Peyer's patch (tissue), 4 donors: ENCODE measurements at places on chromosomes 6 and 20.

GRCh38 chr6:70520575-70520974, 46.2 kb upstream of the SDHAF4 start:
- no peaks in the 10 kb centered on the region for H3K27me3 ChIP-seq
- H3K27ac ChIP-seq, result no peak overlapping the region
- DNase-seq, result no peak

GRCh38 chr6:109449795-109450673, 5.5 kb downstream of the MICAL1 start:
- H3K36me3 ChIP-seq, result peaks cover 55% of the 10 kb centered on the region
- H3K4me3 ChIP-seq, result no peak overlapping the region
- peaks cover 22% of the 10 kb centered on the region for H3K4me1 ChIP-seq
- peak; percentile 50 for DNase-seq
- H3K27me3 ChIP-seq, result no peaks in the 10 kb centered on the region

GRCh38 chr6:152642578-152643375, 5.6 kb upstream of the SYNE1 start:
- no peak overlapping the region for H3K4me3 ChIP-seq
- H3K27me3 ChIP-seq, result no peaks in the 10 kb centered on the region
- DNase-seq, result no peak
- no peaks in the 10 kb centered on the region for H3K4me1 ChIP-seq
- H3K27ac ChIP-seq, result no peak overlapping the region

- H3K36me3 ChIP-seq, result no peaks in the 10 kb centered on the region
- DNase-seq, result no peak
- no peak overlapping the region for H3K27ac ChIP-seq
Observed at GRCh38 chr6:68774843-68775242, 139.8 kb downstream of the ADGRB3 start.

DNA sequence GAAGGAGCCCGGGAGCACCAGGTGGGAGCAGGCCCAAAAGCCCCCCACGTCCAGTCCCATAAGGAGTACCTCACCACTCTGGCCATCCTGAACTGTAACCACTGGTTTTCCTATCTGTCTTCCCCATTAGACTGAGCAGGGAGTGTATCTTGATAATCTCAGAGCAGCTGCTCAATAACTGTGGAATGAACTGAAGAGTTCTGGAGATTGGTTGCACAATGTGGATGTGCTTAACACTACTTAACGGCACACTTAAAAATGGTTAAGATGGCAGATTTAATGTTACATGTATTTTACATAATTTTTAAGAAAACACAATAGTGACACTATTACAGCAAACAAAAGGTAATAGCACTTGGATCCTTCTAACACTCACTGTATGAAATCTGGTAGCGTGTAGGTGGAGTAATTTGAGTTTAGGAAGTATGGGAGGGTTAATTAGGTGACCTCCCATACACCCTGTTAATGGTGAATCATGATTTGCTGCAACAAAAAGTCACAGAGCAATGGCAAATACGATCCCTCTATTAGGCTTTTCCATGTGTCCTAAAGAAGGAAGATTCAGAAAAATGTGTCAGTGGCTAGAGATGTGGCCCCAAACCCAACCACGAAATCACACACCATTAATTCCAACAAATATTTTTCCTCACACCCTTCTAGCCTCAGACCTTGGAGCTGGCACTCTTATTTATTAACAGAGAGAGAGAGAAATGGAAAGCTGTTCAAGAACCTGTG, 18.4 kb downstream of the TRAM2 start:
- H3K4me1 ChIP-seq, result no peaks in the 10 kb centered on the region
- H3K4me3 ChIP-seq, result no peak overlapping the region
- DNase-seq, result no peak
- H3K27me3 ChIP-seq, result no peaks in the 10 kb centered on the region
- H3K27ac ChIP-seq, result peak overlapping the region; percentile 49
- no peaks in the 10 kb centered on the region for H3K36me3 ChIP-seq

- H3K27ac ChIP-seq, result no peak overlapping the region
- H3K27me3 ChIP-seq, result no peaks in the 10 kb centered on the region
- no peak for DNase-seq
- no peak overlapping the region for H3K4me3 ChIP-seq
Observed at GRCh38 chr6:142367061-142367460, 65.3 kb downstream of the ADGRG6 start.

GRCh38 chr20:24436160-24436559, 33.3 kb upstream of the SYNDIG1 start:
- no peak for DNase-seq
- H3K36me3 ChIP-seq, result no peaks in the 10 kb centered on the region
- H3K27me3 ChIP-seq, result no peaks in the 10 kb centered on the region
- H3K27ac ChIP-seq, result no peak overlapping the region
- H3K4me1 ChIP-seq, result no peaks in the 10 kb centered on the region

DNA sequence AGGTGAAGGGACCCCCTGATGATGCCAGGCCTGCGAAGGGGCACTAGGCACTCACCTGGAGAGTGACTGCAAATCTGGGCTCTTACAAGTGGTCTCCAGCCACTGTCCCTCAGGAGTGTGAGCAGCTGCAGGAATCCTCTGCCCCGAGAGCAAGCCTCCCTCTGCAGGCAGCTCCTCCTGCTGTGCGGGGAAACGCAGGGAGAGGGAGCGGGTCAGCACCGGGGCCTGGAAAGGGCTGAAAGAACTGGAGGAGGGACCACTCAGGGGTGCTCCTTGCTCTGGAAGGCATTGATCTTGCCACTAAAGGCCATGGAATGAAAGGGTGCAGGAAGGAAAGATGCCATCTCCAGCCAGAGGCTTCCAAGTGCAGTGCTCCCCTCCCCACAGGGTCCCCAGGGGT, 168.0 kb downstream of the CDH4 start:
- H3K4me1 ChIP-seq, result no peaks in the 10 kb centered on the region
- no peak overlapping the region for H3K27ac ChIP-seq
- H3K27me3 ChIP-seq, result no peaks in the 10 kb centered on the region
- DNase-seq, result no peak
- no peak overlapping the region for H3K4me3 ChIP-seq

DNA sequence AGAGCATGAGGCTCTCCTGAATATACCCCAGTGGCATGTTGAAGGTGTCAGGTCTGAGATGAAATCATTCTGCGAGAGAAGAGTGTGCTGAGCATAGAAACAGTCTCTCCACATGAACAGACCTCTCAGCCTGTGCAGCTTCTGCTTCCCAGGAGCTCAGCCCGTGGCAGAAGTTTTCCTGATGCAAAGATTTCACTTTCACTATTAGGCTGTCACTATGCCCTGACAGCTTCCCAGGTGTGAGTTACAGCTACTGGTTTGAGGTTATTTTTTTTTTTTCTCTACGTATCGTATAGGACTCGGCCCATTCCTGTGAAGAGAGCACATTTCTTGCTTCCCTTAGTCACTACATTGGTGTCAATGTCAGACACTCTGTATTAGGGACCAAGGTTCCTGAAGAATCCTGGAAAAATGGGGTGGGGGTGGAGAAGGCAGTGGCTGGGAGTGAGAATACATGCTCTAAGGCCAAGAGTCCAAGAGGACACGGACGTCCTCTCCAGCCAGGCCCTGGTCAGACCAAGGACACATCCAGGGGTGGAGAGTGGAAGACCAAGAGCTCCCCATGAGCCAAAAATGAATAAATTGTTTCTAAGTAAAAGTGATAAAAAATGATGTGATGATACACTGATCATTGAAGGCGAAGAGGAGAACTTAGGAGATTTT, 121.2 kb upstream of the AKAP12 start:
- H3K4me3 ChIP-seq, result no peak overlapping the region
- H3K4me1 ChIP-seq, result no peaks in the 10 kb centered on the region
- DNase-seq, result peak; percentile 58
- H3K27ac ChIP-seq, result peak overlapping the region; percentile 72
- no peaks in the 10 kb centered on the region for H3K36me3 ChIP-seq

DNA sequence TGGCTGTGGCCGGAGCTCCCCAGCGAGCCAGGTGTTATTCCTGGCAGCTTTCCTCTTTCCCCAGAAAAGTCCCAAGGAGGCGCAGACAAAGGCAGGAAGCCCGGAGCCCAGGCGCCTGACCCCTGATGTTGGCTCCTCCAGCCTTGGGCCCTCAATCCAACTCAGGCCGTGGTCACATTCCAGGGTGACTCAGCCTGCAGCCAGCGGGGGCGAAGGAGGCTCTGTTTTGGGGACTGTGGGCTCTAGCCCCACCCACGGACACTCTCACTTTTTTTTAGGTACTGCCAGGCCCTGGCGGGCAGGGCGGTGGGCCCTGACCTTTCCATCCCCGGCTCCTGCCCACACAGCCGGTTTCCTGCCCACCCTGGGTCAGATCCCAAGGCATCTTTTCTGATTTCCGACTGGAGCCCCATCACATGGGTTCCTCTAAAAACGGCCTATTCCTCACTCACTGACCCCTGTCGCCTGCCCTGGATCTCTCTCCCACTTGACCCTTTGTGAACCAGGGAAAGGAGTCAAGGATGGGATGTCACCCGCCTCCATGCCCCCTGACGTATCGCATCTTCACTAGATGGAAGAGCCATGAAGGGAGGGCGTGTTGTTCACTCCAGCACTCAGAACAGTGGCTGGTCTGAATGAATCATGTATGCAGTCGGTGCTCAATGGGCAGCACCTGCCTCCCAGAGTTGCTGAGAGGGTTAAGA, 5.5 kb downstream of the PTGIS start:
- H3K27me3 ChIP-seq, result peaks cover 2% of the 10 kb centered on the region
- no peak overlapping the region for H3K4me3 ChIP-seq
- peak overlapping the region; percentile 33 for H3K27ac ChIP-seq
- no peaks in the 10 kb centered on the region for H3K36me3 ChIP-seq
- no peak for DNase-seq

DNA sequence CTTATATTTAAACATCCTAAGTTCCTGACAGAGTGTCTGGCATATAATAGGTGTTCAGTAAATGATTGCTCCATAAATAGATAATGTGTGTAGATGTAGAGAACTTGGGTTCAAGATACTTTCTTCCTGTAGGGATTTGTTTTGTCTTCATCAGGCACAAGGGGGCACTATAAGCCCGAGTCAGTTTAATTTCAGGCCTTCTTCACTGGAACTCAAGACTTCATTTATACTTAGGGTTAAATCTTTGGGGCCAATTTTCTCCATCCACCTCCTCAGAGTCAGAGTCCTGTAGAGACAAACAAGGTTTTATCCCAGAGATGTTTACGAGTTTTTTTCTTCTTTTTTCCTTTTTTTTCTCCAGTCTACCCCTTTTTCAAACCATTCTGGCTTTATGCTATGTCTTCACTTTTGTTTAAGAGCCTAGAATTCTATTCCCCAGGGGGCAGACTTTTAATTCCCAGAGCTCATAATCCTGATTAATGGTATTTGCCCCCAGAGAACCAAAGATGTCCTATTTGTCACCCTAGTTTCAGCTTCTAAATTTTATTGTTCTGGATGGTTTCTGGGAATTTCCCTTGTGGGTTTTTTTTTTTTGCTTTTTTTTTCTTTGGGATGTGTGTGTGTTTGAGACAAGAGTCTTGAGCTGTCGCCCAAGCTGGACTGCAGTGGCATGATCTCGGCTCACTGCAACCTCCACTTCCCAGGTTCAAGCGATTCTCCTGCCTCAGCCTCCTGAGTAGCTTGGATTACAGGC, 88.4 kb downstream of the HFE start:
- H3K4me3 ChIP-seq, result no peak overlapping the region
- no peaks in the 10 kb centered on the region for H3K36me3 ChIP-seq
- no peaks in the 10 kb centered on the region for H3K4me1 ChIP-seq
- no peak for DNase-seq

DNA sequence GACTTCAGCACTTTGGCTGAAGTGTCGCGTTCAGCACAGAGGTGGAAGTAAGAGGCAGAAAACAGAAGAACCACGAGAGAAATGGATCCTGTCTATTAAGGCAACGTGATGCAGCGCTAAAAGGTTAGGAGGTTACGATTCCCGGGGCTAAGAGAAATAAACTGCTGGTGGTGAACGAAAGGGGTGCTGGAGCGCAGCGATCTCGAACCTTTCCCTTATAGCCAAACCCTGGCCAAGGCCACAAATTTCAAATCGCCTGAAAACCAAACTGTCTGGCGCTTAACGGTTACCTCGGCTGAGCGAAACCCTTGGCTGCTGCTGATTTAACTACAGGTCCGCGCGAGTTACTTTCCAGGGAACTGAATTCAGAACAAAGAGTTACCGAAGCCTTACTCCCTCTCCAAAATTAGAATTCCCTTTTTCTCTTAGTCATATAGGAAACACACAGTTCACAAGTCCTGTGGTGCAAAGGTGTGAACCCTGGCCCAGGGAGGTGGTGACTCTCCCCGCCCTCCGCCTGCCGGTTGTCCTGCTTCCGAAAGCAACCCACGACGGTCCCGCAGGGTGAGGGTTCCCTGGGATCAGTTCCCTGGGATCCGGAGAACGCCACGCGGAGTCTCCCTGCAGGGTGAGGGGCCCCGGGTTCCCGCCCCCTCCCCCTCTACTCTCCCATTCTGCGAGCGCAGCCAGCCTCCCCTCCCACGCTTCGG, 1.3 kb upstream of the SLC35D3 start:
- H3K36me3 ChIP-seq, result no peaks in the 10 kb centered on the region
- no peak for DNase-seq
- peak overlapping the region; percentile 29 for H3K4me3 ChIP-seq
- H3K27me3 ChIP-seq, result no peaks in the 10 kb centered on the region
- H3K4me1 ChIP-seq, result peaks cover 18% of the 10 kb centered on the region

DNA sequence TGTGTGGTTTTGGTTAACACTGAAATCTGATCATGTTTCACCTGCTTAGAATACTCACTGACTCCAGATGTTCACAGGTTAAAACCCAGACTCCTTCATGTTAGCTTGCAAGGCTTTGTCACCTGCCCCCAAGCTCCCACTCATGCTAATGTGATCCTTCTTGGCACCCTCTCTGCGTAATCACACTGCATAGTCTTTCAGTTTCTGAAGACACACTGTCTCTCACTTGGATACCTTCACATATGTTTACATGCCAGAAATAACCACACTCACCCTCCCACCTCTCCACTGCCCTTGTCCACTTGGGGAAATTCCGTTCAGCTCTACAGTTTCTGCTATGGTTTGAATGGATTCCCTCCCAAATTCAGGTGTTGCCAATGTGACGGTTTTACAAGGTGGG, 234.7 kb upstream of the SASH1 start:
- no peak for DNase-seq
- no peak overlapping the region for H3K27ac ChIP-seq
- H3K4me3 ChIP-seq, result no peak overlapping the region
- no peaks in the 10 kb centered on the region for H3K27me3 ChIP-seq
- no peaks in the 10 kb centered on the region for H3K36me3 ChIP-seq

DNA sequence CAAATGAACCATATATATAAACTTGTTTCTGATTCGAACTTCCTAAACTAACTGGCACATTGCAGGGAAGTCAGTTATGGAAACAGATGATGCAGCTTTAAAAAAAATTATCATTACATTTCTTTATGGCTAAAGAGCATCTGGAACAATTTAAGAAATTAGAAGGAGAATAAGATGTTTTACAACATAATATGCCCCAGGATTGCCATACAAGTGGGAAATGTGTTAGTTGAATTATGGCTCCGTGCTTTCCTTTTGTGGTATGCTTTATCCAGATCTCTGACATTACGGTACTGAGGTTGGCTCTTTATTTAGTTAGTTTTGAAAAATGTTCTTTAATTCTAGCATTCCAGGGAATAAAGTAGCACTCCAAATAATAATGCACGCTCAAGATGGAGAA, 343.0 kb upstream of the ZFP64 start:
- no peak for DNase-seq
- H3K36me3 ChIP-seq, result no peaks in the 10 kb centered on the region
- H3K27me3 ChIP-seq, result no peaks in the 10 kb centered on the region
- H3K4me3 ChIP-seq, result no peak overlapping the region
- H3K27ac ChIP-seq, result no peak overlapping the region
- H3K4me1 ChIP-seq, result no peaks in the 10 kb centered on the region

GRCh38 chr6:17156966-17157365, 55.1 kb downstream of the STMND1 start:
- H3K27ac ChIP-seq, result no peak overlapping the region
- peaks cover 10% of the 10 kb centered on the region for H3K4me1 ChIP-seq
- DNase-seq, result no peak
- H3K36me3 ChIP-seq, result no peaks in the 10 kb centered on the region
- H3K27me3 ChIP-seq, result no peaks in the 10 kb centered on the region

- no peak for DNase-seq
- H3K27ac ChIP-seq, result no peak overlapping the region
- no peaks in the 10 kb centered on the region for H3K36me3 ChIP-seq
- no peak overlapping the region for H3K4me3 ChIP-seq
- H3K4me1 ChIP-seq, result no peaks in the 10 kb centered on the region
Observed at GRCh38 chr6:121485359-121485811, 49.9 kb downstream of the GJA1 start.
